Globus pallidus (tissue), 1 donor: ENCODE measurements at places on chromosomes 12 and 14.

DNA sequence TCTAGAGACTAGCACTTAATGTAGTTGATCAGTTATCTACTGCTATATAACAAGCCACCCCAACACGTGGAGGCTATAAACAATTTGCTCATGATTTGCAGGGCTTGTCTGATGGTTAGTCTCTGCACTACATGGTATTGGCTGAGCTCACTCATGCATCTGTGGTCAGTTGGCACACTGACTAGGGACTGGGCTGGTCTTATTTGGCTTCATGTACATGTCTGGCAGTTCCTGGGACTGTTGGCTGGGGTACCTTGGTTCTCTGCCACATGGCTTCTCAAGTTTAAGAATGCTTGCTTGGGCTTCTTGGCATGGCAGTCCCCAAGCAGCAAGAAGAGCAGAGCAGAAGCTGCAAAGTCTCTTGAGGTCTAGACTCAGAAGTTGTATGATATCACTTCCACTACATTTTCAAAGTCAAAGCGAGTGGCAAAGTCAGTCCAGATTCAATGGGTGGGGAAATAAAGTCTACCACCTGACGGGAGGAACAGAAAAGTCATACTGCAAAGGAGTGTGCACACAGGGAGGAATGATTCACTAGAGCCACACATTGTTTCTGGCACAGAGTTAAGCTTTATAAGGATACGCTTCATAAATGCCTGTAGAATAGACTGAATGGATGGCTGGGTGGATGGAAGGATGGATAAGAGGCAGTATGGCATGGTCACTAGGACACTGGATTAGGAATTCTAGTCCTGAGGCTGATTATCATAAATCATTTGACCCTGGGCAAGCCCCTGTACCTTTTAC, 44.8 kb upstream of the PTHLH start:
- peak; percentile 30 for DNase-seq

DNA sequence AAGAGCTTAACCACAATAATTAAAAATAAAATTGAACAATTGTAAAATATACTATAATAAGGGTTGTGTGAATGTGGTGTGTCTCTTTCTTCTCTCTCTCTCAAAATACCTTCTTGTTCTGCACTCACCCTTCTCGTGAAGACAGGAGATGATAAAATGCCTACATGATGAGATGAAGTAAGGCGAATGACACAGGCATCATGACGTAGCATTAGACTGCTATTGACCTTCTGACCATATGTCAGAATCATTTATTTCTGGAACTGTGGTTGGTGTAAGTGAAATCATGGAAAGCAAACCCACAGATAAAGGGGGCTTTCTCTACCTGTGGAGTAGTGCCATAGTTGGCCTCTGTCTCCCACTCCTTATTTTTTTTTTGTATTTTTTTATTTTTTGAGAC, 37.8 kb upstream of the NUAK1 start:
- DNase-seq, result no peak

DNA sequence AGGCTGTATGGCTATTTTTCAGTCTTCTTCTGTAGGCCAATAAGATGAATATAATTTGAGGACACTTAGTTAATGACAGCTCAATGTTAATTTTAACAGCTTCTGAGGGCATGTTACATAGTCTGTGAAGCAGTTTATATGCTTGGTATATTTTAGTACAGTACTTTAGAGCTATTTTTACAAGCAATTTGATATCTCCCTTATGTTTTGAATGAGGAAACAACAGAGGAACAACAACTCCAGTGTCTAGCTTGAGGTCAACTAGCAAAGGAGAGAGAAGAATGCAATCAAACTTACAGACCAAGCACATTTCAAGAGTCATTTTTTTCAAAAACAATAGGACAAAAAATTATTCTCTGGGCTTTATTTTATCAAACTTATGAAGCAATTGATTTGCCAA, 469.1 kb upstream of the DCN start:
- DNase-seq, result no peak

DNA sequence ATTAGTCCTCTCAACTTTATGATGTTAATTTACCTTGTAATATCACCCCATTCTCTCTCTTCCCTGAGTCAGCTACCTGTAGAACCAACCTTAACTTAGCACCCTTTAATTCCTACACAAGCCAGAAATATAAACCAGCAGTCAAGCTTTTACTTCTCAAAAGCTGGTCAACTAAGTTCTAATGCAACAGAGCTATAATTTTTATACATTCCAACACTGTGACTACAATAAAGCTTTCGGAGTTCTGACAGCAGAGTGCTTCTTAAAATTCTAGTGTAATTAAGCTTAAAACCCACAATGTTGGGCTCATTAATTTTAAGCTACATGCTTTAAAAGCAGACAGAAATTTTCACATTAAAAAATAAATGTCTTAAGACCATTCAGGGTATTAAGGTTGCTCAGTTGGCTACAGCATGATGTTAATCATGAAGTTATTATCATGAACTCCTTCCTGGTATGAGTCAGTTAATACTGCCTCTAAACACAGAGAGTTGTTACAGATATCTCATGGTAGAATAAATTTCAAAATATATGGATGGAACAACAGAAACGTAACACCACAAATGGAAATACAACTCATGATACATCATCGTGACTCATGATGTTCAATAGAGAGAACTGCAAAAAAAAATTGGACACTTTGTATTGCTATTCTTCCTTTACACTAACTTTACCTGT, 126.7 kb downstream of the EPS8 start:
- no peak for DNase-seq

DNA sequence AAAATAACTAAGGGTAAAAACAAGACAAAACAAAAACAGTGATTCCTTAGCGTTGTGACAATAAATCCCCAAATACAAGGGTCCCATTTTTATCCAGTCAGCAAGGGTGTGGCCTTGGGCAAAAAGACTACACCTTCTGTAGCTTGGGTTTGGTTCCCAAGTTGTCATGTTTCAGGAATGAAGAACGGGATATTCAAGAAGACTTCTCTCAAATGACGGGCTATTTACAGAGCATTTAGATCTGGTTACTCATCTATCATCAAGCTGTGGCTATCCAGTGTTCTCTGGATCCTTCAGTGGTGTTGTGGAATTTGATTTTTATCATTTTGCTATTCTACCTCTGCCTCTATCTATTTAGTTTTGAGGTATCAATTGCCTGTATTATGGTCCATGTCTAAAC, 219.7 kb downstream of the SLC25A21 start:
- DNase-seq, result no peak

DNA sequence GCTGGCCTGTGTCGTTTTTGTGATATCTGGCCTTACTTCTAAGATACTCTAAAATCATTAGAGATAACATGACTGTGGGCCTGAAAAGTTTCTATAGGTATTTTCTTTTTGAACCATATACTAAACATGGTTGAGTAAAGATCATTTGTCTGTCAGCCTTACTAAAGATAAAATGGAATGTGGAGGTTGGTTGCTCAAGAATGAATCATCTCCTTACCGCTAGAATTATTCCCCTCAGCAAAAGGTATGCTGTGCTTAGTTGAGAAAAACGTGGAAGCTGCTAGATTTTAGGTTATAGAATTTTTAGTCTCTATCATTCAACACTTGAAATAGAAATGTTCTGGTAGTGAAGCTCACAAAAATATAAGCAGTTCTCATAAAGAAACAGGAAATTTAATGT, 407.3 kb downstream of the AEBP2 start:
- no peak for DNase-seq

DNA sequence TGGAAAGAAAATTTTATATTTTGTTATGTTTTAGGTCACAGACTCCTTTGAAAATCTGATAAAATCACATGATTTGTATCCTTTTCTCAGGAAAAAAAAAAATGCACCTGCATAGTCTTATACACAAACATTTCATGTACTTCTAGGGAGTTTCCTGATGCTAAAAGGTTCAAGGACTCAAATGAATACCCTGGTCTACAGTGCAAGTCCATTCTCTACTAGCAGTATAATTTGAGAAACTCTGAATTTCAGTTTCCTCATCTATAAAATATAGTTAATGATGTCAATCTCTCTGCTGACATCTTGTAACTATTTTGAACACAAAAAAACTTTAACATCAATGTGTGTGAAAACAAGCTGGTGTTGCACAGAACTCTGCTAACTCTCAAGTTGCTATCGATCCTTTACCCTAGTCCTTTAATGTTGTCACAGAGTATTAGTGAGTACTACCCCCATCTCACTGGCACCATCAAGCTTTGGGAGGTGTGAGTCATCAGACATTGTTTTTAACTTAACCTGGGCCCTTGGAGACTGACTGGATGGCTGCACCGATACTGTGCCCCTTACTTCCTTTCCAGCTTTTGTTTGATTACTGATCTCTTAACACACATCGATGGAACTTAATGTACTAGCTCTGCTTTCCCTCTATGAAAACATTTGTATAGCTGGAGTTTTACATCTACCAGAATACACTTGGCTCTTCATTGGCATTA, 251.9 kb upstream of the SOX5 start:
- no peak for DNase-seq
